Liver (tissue), 10 donors: ENCODE measurements at places on chromosomes 11 and 22. TPM values are rescaled to one million over a fixed set of nuclear protein-coding genes. Genes with fewer than 3 reads are reported as not detected.

GRCh38 chr22:28223826-28224225 is 304.8 kb upstream of the PITPNB start:
- no peaks in the 10 kb centered on the region for H3K36me3 ChIP-seq
- H3K4me3 ChIP-seq, result no peak overlapping the region
- H3K27me3 ChIP-seq, result no peaks in the 10 kb centered on the region

The ARHGEF17 gene
- total RNA-seq, result 12.6 TPM

GRCh38 chr11:10522921-10523320 is 18.1 kb downstream of the RNF141 start:
- H3K4me3 ChIP-seq, result no peak overlapping the region
- H3K4me1 ChIP-seq, result no peaks in the 10 kb centered on the region
- H3K27ac ChIP-seq, result no peak overlapping the region
- no peaks in the 10 kb centered on the region for H3K27me3 ChIP-seq
- no peak for DNase-seq
- peaks cover 11% of the 10 kb centered on the region for H3K36me3 ChIP-seq

DNA sequence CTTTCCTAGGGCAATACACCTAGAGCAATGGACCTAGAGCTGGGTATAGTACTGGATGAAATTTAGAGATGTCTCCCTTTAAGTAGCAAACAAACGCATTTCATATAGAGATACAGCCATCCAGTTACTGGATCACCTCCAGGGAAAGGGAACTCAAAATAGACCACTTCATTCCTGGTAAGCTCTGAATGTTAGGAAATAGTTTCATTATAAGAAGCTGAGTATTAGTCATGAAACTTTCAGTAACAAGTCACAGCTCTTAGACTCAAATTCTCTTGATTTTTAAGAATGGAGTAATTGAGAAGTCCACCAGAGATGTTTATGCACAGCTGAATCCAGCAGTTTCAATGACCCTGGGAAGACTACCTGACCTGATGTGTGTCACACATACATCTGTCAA is 221.9 kb downstream of the FAM76B start:
- no peaks in the 10 kb centered on the region for H3K27me3 ChIP-seq
- no peaks in the 10 kb centered on the region for H3K36me3 ChIP-seq
- H3K27ac ChIP-seq, result no peak overlapping the region
- H3K4me1 ChIP-seq, result no peaks in the 10 kb centered on the region

The PHF21B gene
- total RNA-seq, result not detected

DNA sequence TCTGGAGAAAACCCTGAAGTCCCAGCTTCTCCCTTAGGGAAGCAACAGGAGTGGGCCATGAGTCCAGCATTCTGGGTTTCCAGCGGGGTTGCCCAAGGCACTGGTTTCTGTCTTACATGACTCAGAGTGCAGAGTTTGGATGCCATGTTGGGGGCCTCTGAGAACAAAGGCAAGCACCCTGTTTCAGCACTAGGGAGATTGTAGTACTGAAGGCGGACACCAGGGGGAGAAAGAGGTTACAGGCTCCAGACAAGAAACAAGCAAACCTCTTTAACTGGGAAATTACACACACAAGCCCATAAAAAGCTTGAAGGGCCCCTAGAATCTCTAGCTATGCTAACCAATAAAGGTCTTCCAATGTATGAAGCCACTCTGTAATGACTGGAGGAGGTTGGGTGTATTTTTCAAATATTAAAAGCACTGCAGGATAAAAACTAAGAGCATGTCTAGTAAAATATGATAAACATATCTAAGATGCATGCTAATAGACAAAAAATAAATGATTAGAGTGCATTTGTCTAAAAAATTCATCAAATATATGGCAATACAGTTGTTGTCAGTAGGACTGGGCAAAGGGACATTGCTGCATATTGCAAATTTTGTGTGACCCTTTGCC is 7.1 kb downstream of the MS4A6E start:
- no peak overlapping the region for H3K27ac ChIP-seq
- no peaks in the 10 kb centered on the region for H3K4me1 ChIP-seq
- no peak overlapping the region for H3K4me3 ChIP-seq
- H3K36me3 ChIP-seq, result no peaks in the 10 kb centered on the region

- DNase-seq, result no peak
- no peaks in the 10 kb centered on the region for H3K36me3 ChIP-seq
- H3K27ac ChIP-seq, result no peak overlapping the region
- no peaks in the 10 kb centered on the region for H3K4me1 ChIP-seq
Measured at GRCh38 chr11:19359221-19360000, 118.7 kb upstream of the E2F8 start.

GRCh38 chr11:41309716-41310115 is 149.7 kb downstream of the LRRC4C start:
- H3K27ac ChIP-seq, result no peak overlapping the region
- H3K4me3 ChIP-seq, result no peak overlapping the region
- no peaks in the 10 kb centered on the region for H3K36me3 ChIP-seq
- no peaks in the 10 kb centered on the region for H3K4me1 ChIP-seq

- H3K4me1 ChIP-seq, result peaks cover 8% of the 10 kb centered on the region
- H3K36me3 ChIP-seq, result no peaks in the 10 kb centered on the region
- H3K27me3 ChIP-seq, result no peaks in the 10 kb centered on the region
- no peak overlapping the region for H3K4me3 ChIP-seq
Measured at GRCh38 chr11:102470251-102470650, 17.7 kb upstream of the TMEM123 start.

DNA sequence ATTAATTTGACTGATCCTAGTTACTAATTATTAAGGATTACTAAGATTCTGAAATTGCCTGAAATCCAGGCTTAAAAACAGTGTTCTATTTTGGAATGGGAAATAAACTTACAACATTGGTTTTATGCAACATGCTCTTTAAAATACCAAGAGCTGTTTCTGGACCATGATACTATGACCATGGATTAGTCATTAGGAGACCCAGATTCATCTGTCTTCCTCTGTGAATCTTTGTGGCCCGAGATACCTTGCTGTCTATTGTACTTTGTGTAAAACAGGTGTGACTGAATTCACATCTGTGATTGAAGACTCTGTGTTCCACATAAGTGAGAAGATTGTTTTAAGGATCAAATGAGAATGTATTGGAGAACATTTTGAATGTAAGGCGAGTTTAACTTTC is 98.8 kb downstream of the HSD17B12 start:
- no peak for DNase-seq
- no peaks in the 10 kb centered on the region for H3K27me3 ChIP-seq
- H3K4me1 ChIP-seq, result no peaks in the 10 kb centered on the region
- H3K27ac ChIP-seq, result no peak overlapping the region
- H3K4me3 ChIP-seq, result no peak overlapping the region

The POU2F3 gene
- not detected for total RNA-seq

DNA sequence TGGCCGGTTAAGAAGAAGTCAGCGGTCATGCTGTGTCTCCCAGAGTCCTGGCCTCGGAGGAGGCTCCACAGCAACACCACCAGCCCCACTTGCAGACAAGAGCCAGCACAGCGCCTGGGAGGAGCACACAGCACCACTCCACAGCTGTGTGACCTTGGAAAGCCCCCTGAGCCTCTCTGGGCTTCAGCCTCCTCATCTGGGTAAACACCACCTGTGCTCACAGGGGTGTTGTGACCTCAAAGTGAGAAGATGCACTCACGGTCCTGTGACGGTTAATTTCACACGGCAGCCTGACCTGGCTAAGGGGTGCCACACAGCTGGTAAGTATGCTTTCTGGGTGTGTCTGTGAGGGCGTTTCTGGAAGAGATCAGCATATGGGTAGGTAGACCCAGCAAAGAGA is 54.7 kb downstream of the PHF21B start:
- no peak overlapping the region for H3K27ac ChIP-seq
- H3K4me1 ChIP-seq, result no peaks in the 10 kb centered on the region
- no peak for DNase-seq
- no peaks in the 10 kb centered on the region for H3K36me3 ChIP-seq
- H3K4me3 ChIP-seq, result no peak overlapping the region
- peaks cover 3% of the 10 kb centered on the region for H3K27me3 ChIP-seq

- DNase-seq, result no peak
- H3K27ac ChIP-seq, result no peak overlapping the region
- no peaks in the 10 kb centered on the region for H3K4me1 ChIP-seq
- H3K27me3 ChIP-seq, result no peaks in the 10 kb centered on the region
- H3K36me3 ChIP-seq, result no peaks in the 10 kb centered on the region
- H3K4me3 ChIP-seq, result no peak overlapping the region
Measured at GRCh38 chr11:116343270-116343669, 429.5 kb downstream of the BUD13 start.

The RPS19BP1 gene
- 36.3 TPM for total RNA-seq

The TANGO2 gene
- 153 TPM for total RNA-seq

The RCOR2 gene
- total RNA-seq, result not detected

The CLDN25 gene
- total RNA-seq, result not detected

The MYOD1 gene
- not detected for total RNA-seq

DNA sequence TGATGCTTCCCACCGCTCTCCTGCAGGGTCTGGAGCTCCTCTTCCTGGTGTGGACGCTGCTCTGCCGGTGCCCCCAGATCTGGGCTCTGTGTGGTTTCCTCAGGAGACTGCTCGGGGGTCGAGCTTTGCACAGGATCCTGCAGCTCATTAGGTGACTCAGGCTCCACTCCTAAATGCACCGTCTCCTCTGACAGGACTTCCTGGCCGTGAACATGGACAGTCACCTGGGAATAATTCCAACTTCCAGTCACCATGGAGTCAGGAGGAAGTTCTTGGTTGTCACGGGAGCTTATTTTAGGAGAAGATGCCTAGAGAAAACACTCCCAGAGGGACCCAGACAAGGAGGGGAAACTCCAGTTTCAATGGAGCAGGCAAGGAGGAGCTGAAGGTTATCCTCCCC is 11.9 kb downstream of the ZNF202 start:
- DNase-seq, result no peak
- no peak overlapping the region for H3K27ac ChIP-seq
- no peak overlapping the region for H3K4me3 ChIP-seq
- peaks cover 23% of the 10 kb centered on the region for H3K36me3 ChIP-seq
- H3K27me3 ChIP-seq, result no peaks in the 10 kb centered on the region

- no peaks in the 10 kb centered on the region for H3K27me3 ChIP-seq
- H3K4me3 ChIP-seq, result no peak overlapping the region
- H3K36me3 ChIP-seq, result no peaks in the 10 kb centered on the region
- no peak for DNase-seq
Measured at GRCh38 chr22:39174498-39175352, 22.2 kb upstream of the CBX7 start.

The RASSF10 gene
- 0.08 TPM for total RNA-seq
